AG10803 (cell line): ENCODE measurements at places on chromosomes 16 and 17.

DNA sequence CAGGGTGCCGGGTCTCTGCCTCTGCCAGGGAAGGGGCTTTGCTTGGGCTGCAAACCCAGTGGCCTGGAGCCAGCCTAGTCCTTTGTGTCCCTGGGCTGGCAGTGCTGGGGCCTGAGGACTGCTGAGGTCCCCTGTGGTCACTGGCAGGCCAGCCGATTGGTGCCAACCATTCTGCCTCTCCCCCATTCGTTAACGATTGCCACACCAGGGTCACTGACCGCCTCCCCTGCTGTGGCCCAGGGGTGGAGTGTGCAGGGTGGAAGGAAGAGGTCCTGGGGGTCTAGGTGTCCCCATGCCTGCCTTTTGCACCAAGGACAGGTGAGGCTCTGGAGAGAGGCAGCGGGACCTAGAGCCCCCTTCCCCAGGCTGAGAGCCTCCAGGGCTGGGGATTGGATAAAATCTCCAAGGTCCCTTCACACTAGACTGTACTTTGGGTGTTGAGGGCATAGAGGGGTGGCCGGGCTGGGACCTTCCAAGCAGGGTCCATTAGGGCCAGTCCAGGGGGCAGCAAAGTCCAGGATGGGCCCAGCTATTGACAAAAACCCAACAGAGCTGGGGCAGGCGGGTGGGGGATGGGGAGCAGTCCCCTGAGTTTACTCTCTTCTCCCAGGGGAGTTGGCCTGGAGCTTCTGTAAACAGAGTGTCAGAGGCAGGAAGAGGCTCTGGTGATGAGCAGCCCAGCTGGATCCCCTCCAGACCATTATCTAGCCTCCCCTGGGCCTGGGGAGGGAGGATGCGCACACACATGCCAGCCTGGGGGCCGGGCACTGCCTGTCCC is 1.1 kb downstream of the VASN start:
- peak; percentile 90 for DNase-seq

- no peak for DNase-seq
Measured at GRCh38 chr17:39122991-39123390, 28.4 kb downstream of the PLXDC1 start.

- DNase-seq = no peak
Measured at GRCh38 chr16:10822702-10823101, 4.1 kb upstream of the TVP23A start.

- DNase-seq = no peak
Measured at GRCh38 chr16:49484451-49484849, 110.8 kb downstream of the C16orf78 start.

DNA sequence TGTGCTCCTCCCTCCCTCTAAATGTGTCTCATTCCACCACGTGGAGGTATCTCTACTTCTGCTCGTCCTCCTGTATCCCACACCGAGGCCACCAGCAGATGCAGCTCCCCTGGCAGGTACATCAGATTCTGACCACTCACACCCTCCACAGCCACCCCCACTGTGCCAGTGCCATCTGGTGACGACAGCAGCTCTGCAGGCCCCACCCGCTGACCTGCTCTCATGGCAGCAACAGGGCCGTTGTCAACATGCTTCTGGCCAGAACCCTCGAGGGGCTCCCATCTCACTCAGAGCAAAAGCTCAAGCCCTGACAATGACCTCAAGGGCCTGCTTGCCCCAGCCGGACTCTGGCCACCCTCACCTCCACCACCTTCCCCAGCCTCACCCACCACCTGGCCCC is 93.4 kb downstream of the AMFR start:
- DNase-seq = no peak

DNA sequence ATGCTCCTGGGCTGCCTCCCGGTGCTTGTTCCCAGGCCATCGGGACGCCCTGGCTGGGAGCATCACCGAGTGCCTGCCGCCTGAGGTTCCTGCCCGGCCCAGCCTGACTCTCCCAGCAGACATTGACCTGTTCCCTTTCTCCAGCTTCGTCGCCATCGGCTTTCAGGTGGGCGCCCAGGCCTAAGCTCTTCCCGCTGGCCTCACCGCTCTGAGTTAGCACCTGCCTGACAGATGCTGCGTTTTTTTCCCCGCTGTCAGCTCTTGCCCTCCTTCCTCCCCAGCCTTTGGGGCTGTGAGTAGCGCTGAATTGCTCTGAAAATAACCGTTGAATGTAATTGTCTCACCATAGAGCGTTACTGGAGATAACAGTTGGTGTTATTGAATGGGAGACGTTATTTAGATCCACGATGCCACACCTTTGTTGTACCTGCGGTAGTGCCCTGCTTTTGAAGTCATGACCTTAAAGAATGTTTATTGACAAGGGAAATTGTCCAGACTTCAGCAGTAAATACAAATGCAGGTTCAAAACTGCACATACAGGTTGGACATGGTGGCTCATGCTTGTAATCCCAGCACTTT is 21.3 kb upstream of the SMIM5 start:
- no peak for DNase-seq

DNA sequence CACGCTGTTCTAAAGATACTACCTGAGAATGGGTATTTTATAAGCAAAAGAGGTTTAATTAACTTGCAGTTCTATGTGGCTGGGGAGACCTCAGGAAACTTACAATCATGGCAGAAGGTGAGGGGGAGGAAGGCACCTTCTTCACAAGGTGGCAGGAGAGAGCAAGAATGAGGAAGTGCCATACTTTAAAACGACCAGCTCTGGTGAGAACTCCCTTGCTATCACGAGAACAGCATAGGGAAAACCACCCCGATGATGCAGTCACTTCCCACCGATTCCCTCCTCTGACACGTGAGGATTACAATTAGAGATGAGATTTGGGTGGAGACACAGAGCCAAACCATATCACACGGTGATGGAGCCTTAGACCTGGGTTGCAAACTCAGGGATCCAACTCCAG is 317.5 kb upstream of the EEF2KMT start:
- no peak for DNase-seq

DNA sequence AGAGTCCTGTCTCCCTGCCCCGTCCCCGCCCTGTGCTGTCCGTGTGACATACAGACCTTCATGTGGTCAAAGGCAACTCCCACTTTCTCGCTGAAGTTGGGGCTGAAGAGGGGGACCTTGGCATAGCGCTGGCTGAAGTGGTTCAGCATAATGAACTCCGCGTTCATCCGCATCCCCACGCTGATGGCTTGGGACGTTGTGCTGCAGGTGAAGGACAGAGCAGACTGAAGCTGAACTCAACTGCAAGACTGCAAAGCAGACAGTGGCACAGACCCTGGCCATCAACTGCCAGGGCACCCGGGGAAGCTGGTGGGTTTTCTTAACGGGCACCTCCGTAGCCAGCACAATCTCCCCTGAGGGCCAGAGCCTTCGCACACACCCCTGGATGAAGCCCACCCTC is 24.2 kb downstream of the ELAC2 start:
- no peak for DNase-seq

GRCh38 chr16:69350536-69351133 is 951 bp downstream of the TMED6 start:
- no peak for DNase-seq
